Dermis blood vessel endothelial cell (primary cell): ENCODE measurements at places on chromosomes 2 and 18.

DNA sequence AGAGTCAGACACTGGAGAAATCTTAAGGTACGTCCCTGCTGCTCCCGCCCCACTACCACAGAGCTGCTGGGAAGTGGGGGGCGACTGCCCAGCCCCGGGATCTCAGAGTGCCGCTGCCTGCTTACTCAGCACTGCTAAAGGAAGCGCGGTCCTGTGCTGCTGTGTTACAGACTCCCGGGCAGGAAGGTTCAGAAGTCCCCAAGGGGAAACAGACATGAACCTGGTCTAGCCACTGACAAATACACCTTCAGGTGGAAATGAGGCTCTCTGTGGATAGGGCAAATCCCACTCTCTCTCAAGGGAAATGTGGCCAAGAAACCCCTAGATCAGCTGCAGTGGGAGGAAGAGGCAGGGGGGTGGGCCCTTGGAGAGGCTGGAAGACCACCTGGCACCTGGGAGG lies 13.7 kb downstream of the MTERF4 start:
- no peak for DNase-seq

DNA sequence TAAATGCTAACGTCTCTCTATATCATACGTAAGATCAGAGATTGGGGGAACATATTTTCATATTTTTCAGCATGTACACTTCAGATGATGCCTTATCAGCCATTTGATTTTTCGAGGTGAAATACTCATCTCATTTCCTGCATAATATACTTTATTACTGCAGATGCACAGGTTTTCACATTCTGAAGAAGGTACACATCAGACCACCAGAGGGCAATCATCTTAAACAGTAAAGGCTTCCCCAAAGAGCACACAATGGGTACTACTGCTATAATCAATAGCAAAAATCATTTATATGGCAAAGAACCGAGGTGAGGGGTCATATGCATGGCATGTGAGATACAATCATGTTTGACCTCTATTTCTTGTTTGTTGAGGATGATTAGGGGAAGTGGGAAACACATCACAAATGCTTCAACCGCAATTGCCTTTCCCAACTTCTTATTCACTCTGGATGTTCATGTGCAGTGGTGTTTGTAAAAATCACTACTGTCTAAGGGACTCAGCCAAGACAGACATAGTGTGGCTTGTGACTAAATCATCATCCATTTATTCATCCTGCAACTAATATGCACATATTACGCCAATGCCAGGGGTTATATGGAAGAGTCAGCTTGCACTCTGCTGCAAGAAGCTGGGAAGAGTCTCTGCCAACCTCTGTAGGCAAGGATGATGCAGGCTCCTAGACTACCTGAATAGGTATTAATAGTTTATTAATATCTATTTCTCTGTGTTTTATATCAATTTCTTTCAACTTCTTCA lies 118.7 kb downstream of the EPB41L3 start:
- DNase-seq, result peak; percentile 68

GRCh38 chr2:236867441-236868260 lies 218.0 kb upstream of the COPS8 start:
- DNase-seq, result no peak

GRCh38 chr2:12819103-12819475 lies 102.4 kb downstream of the TRIB2 start:
- peak; percentile 99 for DNase-seq

GRCh38 chr2:149184991-149185390 lies 145.4 kb upstream of the LYPD6 start:
- no peak for DNase-seq
